ENCODE measurements at places on chromosomes 1 and 21.

DNA sequence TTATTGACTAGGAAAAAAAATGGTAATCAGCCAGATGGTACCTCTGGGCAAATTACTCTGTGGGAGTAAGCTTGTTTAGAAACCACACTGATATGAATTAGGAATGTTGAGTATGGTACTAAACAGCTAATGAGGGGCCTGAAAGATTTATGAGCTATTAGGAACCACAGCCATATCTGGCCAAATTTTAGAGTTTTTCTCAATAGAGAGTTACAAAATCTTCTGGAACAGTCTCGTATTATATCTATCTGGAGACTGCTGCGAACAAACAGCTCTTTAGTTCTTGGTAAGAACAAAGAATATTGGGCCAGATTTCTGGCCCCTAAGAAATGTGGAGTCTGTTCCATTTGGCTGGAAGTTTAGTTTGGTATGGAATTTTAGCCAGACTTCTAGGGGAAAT lies 4.9 kb upstream of the PODN start:
- peak; percentile 70 for DNase-seq

DNA sequence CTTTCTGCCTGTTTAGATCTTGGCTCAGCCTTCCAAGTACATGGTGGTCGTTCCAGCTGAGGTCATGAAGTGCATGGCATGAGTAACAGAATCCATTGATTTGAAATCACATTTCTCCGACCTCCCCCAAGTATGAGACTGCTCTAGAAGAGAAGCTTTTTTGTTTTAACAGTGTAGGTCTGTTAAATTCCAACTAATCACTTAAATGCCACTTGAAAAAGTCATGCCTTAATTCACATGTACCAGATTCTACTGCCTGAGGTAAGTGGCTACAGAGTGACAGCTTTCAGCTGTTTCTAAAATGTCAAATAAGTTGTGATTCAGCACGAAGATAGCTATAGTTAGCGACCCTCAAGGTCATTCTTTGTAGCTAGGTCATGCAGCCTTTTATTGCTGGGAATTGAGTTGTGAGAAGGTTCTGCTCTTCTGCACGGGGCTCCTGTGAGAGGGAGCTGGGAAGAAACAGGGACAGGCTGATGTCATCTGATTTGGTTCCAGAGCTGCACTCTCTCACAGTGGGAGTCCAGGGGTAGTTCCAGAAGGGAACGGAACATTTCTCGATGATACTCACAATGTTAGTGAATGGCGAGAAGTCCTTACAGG lies 112.7 kb downstream of the VPS13D start:
- peak; percentile 17 for DNase-seq

DNA sequence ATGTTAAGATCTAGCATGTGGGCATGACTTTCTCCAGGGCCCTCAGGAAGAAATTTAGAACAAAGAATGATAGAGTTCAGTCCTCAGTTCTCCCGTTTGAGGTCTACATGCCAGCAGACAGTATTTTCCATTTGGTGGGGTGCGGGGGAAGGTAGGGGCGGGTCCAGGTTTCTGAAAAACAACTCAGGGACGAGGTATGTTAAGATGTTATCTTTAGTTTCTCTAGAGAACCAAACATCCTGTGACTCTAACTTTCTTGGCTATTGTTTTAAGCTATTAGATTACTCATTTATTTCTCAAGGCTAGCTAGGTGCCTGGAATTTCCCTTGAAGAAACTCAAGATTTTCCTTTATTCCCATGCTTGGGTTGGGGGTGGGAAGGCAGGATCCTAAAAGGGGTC lies 42.3 kb upstream of the SYT14 start:
- DNase-seq: peak; percentile 95

- peak; percentile 37 for DNase-seq
These were observed 82.7 kb downstream of the KAZN start for GRCh38 chr1:14681182-14681581.

GRCh38 chr1:215290018-215290417 lies 207.5 kb downstream of the KCNK2 start:
- no peak for DNase-seq

- DNase-seq: peak; percentile 69
These were observed 136.0 kb downstream of the TLR5 start for GRCh38 chr1:223006917-223007648.

DNA sequence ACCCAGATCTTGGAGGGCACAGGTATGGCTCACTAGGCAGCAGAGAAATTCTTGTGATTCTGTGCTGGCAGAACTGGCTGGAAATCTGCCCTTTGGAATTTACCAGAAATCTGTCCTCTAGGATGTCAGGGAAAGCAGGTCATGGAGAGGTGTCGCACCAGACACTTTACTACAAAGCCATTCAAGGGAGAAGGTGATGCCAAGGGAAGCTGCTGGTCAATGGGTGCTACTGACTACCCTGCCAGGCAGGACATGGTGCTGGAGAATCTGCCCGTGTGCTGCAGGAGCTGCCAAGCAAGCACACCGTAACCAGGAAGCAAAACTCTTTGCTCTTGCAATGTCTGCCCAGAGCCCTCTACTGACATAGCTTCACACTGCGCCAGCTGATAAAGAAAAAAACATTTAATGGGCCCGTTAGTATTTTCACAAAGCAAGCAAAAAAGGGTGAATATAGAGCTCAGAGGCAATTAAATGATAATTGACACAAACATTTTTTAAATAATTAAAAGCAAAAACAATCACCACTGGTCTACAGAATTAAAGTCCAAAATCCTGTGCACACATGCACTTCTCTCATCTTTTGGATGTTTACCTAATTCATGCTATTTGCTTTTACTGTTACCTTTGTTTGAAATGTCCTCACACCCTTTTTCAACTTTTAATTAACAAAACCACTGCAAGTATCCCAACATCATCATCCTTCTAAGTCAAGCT lies 7.2 kb upstream of the FBXO28 start:
- DNase-seq: peak; percentile 35

- DNase-seq: no peak
These were observed 6.7 kb upstream of the SEC16B start for GRCh38 chr1:177976596-177976995.
